ENCODE measurements at places on chromosomes 5 and 9. TPM values are rescaled to one million over a fixed set of nuclear protein-coding genes. Genes with fewer than 3 reads are reported as not detected.

DNA sequence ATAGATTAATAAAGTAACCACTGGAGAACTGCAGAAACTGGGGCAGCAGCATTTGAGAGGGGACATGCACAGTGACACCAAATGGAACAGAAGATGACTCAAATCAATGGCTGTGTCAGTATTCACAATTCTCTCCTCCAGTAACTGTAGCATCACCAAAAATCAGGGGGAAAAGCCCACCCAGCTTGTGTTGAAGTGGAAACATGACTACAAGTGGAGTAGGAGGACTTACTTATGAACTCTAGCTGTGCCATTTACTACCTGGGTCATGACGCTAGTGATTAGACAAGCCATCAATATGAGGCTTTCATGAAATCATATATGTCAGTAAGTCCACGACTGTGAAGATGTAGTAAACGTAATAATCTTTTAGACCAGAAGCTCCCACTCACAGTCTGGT is 199.8 kb upstream of the PTGER4 start:
- no peak overlapping the region for H3K4me3 ChIP-seq
- no peak overlapping the region for H3K27ac ChIP-seq
- H3K27me3 ChIP-seq: no peaks in the 10 kb centered on the region
- H3K36me3 ChIP-seq: no peaks in the 10 kb centered on the region

DNA sequence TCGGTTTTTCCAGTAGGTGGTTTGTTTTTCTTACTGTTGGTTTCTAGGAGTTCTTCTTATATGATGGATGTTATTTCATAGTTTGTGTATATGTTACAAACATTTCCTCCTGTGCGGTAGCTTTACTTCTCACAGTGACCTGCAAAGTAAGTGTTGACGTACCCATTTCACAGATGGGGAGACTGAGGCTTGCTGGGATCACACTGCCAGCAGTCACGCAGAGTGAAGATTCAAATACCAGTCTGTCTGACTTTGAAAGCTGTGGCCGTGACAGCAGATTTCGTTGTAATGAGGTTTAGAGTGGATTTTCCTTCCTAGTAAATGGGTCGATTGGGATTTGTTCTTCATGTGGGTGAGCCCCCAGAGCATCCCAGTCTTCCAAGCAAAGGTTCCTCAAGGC is 13.0 kb downstream of the DBH start:
- no peak for DNase-seq
- H3K27me3 ChIP-seq: no peaks in the 10 kb centered on the region
- H3K4me1 ChIP-seq: no peaks in the 10 kb centered on the region
- no peak overlapping the region for H3K27ac ChIP-seq

DNA sequence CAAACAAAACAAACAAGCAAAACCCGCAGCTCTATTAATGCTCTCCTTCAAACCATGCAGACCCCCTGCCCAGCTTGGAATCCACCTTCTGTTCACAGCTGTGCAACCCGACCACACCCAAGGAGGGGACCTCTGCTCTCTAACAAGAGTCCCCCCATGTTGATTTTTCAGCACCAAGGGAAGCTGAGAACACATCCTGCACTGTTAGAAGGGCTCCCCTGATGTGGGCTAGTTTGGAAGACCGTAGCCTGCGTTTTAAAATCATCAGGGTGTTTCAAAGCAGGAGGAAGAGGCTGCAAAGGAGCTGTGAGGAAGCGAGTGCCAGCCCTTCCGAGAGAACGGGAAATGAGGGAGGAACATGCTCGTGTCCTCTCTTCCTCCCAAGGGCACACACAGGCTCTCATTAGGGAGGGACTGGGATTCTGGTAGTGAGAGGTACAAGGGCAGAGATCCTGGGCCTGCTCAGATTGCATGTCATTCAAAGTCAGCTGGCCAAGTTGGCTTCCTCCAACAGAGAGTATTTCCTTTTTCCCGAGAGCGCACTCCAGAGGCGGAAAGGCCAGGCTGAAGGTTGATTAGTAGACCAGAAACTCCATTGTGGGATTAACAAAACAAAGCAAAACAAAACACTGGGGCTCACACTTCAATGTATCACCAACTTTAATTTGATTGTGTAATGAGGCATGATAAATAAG is 185.9 kb downstream of the SEMA6A start:
- no peaks in the 10 kb centered on the region for H3K4me1 ChIP-seq
- no peak overlapping the region for H3K27ac ChIP-seq
- no peak overlapping the region for H3K4me3 ChIP-seq
- no peak for DNase-seq
- H3K36me3 ChIP-seq: no peaks in the 10 kb centered on the region
- no peaks in the 10 kb centered on the region for H3K27me3 ChIP-seq

DNA sequence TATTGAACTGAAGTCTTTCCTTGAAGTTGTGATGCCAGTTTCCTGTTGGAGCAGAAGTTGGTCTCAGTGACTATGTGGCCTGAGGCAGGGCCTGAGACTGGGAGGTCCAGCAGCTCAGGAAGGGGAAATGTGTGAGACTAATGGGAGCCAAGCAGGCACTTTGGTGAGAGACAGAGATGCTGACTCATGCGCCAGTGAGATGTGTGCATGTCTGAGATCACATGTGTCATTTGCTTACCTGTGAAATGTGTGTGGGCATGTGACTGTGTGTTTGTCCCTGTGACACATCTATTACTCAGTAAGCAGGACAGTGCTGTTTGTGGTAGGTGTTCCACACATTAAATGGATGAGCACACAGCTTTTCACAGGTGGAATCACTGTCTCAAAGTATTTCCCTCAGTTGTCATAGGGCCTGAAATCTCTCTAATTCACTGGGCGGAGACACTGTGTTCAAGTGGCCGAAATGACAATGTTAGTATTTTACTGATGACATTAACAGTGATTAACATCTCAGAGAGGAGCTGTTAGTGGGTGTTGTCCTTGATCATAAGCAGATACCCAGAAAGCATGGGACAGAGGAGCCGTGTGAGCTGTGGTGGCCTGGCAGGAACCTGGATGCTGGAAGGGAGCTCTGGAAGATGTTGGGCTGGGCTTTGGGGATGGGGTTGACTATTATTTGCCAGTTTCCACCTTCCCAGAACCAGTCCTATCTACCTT is 7.4 kb downstream of the NPR2 start:
- no peak overlapping the region for H3K27ac ChIP-seq
- no peaks in the 10 kb centered on the region for H3K36me3 ChIP-seq
- H3K4me3 ChIP-seq: no peak overlapping the region
- peaks cover 13% of the 10 kb centered on the region for H3K4me1 ChIP-seq
- DNase-seq: no peak

DNA sequence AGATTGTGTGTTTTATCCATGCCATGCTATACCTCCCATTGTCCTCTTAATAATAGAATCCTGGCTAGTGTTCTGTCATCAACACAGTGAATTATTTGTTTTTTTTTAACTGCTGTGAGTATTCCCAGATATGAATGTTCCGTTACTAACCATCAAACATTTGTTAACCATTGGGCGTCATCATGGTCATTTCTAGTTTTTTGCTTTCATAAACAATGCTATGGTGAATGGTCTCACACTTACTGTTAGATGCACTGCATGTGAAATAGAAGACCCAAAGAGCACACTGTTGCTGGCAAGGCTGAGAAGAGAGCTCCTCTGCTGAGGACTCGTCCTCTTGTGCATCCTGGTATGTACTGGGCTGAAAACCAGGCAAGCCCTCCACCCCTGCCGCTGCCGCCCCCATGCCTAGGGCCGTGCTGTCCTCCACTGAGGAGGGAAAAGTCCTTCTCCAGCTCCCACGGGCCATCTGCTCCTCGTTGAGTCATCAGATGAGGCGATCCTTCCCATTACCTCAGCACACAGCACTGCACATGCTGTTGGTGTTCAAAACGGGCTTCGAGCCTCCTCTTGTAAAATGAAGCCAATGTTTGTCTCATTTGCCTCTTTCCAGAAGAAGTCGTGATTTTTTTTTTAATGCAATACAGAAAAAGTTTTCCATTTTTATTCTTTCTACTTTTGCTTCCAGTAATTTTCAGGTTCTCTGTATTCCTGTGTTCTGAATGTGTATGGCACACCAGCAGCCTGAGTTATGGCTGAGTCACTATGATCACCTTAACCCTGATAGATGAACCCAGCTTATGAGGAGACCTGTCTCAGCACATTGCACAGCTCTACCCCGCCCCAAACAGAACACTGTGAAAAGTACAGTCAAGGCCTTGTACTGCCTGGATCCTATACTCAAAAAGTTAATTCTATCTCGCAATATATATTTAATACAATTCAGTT is 219.0 kb downstream of the AOPEP start:
- H3K4me3 ChIP-seq: no peak overlapping the region
- H3K27me3 ChIP-seq: no peaks in the 10 kb centered on the region
- peak overlapping the region; percentile 26 for H3K27ac ChIP-seq
- H3K36me3 ChIP-seq: no peaks in the 10 kb centered on the region
- peak; percentile 64 for DNase-seq

Gene SYNPO
- total RNA-seq: 28.1 TPM

GRCh38 chr5:125814119-125814518 is 609.1 kb upstream of the GRAMD2B start:
- no peak for DNase-seq
- H3K27ac ChIP-seq: no peak overlapping the region
- no peaks in the 10 kb centered on the region for H3K4me1 ChIP-seq
- H3K4me3 ChIP-seq: no peak overlapping the region

DNA sequence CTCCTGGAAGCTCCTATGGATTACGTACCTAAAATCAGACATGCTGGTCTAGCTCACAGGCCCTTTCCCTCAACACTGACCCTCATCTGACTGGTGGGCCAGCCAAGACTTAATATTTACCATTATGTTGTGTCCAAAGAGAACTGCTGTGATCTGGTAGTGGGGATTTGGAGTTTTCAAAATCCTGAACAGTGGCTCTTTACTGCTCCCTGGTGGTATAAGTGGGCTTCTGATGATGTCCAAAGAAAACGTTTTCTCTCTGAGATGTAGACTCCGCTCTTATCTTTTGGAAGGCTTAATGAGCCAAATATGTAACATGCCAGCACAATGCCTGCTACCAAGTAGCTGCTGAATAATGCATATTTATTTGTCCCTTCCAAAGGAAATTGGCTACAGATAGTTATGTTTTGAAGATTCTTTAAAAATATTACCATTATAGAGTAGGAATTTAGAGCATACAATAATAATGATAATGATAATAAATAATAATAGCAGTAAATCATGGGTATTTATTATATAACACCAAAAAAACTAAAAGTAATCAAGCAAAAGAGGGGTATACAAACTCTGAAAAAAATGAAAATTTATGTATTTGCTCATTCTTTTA is 406.6 kb upstream of the TNC start:
- no peaks in the 10 kb centered on the region for H3K4me1 ChIP-seq
- no peak overlapping the region for H3K4me3 ChIP-seq
- no peaks in the 10 kb centered on the region for H3K36me3 ChIP-seq

- no peak overlapping the region for H3K4me3 ChIP-seq
- no peaks in the 10 kb centered on the region for H3K27me3 ChIP-seq
- H3K27ac ChIP-seq: no peak overlapping the region
- no peak for DNase-seq
- no peaks in the 10 kb centered on the region for H3K36me3 ChIP-seq
Observed at GRCh38 chr5:173062141-173062540, 6.0 kb downstream of the CREBRF start.

Gene NTNG2
- 0.18 TPM for total RNA-seq

DNA sequence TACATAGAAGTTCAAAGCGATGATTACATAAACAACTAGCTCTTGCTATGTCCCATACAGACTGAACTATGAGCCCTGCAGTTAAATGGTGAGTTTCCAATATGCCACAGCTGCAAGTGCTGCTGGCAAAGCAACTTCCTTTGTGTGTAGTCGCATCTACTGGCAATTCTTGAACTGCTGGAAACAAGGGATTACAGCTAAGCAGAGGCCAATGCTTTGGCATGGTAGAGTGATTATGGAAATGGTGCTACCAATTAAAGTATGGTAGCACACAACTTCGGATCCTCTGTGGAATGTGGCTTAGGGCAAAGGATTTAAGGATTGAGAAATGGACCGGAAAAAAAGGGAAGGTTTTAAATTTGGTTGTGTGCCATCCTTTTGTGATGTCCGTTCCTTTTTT is 856.6 kb downstream of the MAT2B start:
- DNase-seq: no peak
- H3K27me3 ChIP-seq: no peaks in the 10 kb centered on the region
- H3K27ac ChIP-seq: no peak overlapping the region
- no peaks in the 10 kb centered on the region for H3K4me1 ChIP-seq
- H3K36me3 ChIP-seq: no peaks in the 10 kb centered on the region
- H3K4me3 ChIP-seq: no peak overlapping the region

DNA sequence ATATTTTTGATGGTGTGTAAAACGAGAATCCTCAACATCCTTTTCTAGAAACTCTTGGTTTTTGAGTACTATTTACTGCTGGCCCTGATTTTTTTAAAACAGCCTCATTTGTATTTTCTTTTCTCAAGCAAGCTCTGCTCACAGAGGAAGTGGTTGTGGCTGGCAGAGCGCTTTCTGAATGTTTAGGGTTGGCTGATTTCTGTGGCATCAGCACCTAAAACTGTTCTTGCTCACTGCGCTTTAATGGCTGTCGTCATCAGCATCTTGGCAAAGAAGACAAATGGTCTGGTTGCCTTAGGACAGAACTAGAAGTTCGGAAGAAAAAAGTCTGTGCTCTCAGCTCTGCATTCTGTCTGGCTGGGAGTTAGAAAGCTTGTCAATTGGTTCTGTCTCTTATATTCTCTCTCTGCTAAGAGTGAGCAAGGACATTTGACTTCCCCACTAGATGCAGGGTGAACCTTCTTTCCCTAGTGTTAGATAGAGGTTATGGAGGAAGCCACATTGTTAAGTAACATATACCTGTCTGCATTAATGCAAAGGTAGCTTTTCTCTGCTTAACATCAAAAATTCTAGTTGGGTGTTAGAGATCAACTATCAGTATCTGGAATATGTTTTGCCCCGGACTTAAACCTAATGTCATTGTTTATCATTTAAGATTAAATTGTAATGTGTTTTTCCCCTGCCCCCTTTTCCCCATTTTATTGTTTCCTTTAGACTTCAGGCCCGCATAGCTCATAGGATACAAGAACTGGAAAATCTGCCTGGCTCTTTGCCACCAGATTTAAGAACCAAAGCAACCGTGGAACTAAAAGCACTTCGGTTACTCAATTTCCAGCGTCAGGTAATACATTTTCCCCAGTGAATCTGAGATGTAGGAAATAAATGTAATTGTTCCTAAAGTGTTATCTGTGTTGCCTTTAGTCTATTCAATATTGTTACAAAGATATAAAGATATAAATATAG is 39.0 kb downstream of the SMARCA2 start:
- no peak overlapping the region for H3K4me3 ChIP-seq
- H3K27ac ChIP-seq: peak overlapping the region; percentile 46
- H3K36me3 ChIP-seq: no peaks in the 10 kb centered on the region
- H3K4me1 ChIP-seq: no peaks in the 10 kb centered on the region
- no peaks in the 10 kb centered on the region for H3K27me3 ChIP-seq

Gene SLC36A3
- not detected for total RNA-seq
